ENCODE measurements at places on chromosomes 6 and 20. TPM values are rescaled to one million over a fixed set of nuclear protein-coding genes. Genes with fewer than 3 reads are reported as not detected.
A peak's percentile ranks its signal among the peaks of the same experiment; 100 is the strongest.

The MATN4 gene
- total RNA-seq: 0.11 TPM

DNA sequence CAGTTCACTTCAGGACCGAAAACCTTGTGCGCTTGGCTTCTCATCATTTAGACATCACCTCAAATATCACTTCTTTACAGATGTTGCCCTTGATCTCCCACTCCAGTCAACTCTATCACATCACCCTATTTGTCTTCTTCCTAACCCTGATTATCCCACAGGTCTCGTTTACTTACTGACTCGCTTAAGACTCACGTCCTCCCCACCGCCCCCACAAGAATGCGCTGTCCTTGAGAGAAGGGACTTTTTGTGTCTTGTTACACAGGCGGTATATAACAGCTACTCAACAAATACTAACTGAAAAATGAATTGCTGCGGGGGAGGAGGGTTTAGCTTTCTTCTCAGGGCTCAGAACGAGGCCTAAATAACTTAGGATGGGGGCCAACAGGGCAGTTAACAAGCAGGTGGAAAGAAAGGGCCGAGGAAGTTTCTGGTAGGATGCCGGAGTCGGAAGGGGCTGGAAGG is 527 bp downstream of the TOMM34 start:
- peak; percentile 84 for ATAC-seq

DNA sequence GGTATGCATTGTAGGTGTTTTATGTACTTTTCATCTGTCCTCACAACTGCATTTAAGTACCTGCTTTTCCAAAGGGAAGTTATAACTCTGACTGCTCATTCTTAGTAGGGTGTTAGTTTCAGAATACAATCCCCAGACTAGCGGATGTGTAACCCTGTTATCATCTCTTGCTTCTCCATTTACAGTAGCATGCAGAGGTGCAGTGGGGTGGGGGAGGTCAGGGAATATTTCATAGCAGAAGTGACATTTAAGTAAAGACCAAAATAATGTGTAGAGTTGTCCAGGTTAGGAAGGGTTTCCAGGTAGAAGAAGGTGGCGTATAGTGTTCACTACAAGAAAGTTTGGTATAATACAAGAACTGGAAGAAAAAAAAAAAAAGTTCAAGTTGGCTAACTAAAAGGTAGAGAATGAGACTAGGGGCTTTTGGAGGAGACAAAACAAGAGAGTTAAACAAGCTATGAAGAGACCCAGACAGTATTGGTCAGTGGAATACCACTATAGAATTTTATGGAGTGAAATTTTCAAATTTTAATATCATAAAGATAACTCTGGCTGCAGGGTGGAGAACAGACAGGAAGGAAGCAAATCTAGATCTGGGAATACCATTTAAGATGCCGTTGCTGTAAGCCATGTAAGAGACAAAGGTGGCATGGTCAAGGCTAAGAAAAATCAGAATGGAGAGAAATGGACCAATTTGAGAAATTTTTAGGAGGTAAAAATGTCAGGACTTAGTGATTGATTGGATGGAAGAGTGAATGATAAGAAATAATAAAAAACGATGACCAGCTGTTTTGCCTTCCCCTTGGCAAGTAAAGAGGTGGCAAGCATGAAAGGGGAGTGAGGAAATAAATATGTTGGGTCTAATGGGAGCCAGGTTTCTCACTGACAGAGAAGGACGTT is 2.2 kb upstream of the AHI1 start:
- no peak for ATAC-seq

The ZFP57 gene
- 2.6 TPM for total RNA-seq

DNA sequence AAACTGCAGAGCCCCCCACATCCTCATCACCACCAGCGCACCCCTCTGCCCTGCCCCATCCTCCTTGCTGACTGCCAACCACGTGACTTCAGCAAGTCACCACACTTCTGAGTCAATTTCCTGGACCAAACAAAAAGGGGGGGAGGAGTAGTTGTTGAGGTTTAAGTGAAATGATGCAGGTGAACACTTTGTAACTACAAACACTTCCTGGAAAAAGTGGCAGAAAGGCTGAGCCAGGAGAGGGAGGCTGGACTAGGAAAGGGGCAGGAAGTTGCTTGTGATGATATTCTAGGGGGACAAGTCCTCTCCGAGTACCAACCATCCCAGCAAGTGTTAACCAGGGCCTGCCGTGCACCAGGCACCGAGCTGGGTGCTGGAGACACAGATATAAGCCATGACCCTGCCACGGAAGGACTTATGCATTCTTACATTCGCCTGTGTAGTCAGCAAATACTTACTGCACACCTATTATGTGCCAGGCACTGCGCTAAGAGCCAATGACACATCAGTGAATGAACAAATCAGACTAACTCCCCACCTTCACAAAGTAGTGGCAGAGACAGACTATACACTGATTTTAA is 67.3 kb downstream of the PREX1 start:
- peak; percentile 89 for ATAC-seq

DNA sequence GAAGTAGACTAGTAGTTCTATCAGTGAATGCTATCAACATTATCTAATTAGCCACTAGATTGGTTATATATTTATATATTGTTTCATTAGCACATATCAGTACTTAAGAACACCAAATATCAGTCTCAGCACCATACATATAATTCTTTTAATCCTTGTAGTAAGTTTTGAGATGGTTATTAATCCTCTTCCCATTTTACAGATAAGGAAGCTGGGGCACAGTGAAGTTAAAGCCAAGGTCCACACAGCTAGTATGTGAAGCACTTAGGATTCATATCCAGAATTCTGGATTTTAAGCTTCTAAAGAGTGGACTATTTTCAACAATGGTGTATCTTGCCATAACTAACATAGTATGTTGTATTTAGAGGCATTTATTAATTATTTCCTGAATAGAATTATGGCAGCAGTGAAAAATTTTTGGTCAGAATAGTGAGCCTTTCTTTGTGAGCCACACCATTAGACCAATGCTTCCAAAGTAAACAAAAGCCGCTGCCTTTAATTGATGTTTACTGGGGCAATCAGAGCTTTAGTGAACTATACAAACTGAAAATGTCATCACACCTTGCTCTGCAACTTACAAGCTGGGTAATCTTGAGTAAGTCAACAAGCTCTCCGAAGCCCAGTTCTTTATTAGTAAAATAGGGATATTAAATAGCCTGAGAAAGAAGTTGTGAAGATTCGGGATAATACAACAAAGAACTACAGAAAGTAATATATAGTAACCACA is 41.9 kb upstream of the HBS1L start:
- ATAC-seq: no peak

GRCh38 chr6:119921491-119922010 is 572.0 kb upstream of the MAN1A1 start:
- no peak for ATAC-seq

- ATAC-seq: no peak
Observed at GRCh38 chr20:1933465-1933870, 38.3 kb downstream of the SIRPA start.

The MDN1 gene
- 54.0 TPM for total RNA-seq

The TFAP2D gene
- not detected for total RNA-seq

- no peak for ATAC-seq
Observed at GRCh38 chr6:1037430-1038202, 274.3 kb upstream of the FOXQ1 start.

DNA sequence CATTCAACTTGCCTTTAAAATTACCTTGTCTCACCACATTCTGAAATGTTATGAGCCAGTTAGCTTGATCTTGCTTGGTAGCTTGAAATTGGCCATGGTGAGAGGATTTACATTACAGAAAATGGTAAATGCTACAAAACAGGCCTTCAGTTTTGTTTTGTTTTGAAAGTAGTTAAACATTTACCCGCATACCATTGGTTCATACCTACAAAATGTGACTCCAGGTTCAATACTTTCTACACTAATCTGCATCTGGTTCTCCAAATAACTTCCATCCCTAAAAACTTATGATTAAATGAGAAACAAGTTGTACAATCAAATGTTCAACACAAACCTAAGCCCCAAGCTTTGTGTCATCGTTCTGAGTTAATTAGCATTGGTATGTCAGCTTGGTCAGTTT is 30.5 kb upstream of the MYBL2 start:
- no peak for ATAC-seq

DNA sequence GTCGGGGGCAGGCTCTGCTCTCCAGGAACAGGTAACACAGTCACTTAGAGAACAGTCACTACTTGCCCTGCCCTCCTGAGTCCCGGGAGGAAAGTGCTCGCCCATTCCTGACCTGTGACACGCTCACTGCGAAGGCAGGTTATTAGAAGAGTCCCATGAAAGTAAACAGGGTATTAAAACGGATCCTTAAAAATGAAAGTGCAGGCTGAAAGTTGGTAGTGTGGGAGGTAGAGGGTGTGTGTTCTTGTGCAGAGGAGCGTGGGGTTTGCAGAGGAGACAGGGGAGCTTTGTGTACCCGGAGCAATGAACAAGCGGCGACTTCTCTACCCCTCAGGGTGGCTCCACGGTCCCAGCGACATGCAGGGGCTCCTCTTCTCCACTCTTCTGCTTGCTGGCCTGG is at the start of gene CCN6:
Gene CCN6 (plus strand): TSS at position 104 of the 400 bp plus-strand sequence. CDS start 254 bp downstream, at position 358.
- ATAC-seq: no peak

DNA sequence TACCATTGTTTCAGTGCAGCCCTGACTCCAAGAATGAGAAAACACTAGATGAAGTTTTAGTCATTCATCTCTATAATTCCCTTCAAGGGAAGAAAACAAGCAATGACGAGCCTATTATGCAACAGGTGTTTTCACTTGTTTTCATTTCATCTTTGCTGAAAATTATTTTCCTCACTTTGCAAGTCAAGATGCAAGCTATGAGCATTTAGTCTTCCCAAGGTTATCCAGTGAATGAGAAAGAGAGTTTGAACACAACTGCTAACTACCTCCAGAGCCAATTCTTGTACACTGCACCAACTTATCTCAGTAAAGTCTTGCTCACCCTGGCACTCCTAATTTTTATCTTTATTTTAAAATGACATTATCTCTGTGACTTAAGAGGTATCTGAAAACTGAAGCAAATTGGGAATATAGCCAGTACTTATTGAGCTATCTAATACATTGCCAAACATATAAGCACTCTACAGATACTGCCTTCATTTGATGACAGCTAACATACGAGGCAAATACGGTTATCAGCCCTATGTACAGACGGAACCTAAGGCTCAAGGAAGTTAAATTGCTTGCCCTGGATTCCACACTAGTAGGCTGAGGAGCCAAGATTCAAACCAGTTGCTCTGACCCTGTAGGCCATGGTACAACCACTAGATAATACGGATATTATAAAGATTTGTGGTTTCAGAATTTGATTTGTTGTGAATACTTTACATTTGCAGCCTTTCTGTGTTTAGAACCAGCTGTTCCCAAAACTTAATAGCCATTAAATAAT is 36.8 kb downstream of the MOXD1 start:
- ATAC-seq: no peak

- no peak for ATAC-seq
Observed at GRCh38 chr6:158807515-158808441, 11.4 kb downstream of the EZR start.

DNA sequence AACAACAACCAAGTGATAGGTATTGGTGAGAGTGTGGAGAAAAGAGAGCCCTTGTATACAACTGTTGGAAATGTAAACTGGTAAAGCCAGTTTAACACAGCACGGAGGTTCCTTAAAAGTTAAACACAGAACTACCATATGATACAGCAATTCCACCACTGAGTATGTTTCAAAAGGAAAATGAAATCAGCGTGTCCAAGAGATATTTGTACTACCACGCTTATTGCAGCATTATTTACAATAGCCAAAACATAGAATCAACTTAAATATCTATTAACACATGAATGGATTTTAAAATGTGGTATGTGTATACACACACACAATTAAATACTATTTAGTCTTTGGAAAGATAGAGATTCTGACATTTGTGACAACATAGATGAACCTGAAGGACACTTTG is 1.1 kb downstream of the PTCHD4 start:
- no peak for ATAC-seq

DNA sequence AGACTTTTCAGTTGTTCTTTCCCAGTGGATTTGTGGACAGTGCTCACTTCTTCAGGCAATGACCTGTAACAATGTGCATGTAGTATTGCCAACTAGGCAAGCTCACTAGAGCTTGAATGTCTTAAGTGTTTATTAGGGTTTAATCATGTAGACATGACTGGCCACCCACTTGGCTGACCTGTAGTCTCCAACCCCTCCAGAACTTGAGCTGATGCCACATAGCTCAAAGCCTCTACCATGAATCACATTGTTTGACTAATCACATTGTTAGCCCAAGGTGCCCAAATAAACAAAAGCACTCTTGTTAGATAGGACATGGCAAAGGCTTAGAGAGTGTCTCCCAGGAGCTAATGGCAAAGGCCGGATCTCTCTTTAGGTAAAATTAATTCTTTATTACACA is 272.7 kb downstream of the GRIK2 start:
- ATAC-seq: no peak

- ATAC-seq: no peak
Observed at GRCh38 chr20:44800391-44801046, 9.8 kb downstream of the RIMS4 start.

DNA sequence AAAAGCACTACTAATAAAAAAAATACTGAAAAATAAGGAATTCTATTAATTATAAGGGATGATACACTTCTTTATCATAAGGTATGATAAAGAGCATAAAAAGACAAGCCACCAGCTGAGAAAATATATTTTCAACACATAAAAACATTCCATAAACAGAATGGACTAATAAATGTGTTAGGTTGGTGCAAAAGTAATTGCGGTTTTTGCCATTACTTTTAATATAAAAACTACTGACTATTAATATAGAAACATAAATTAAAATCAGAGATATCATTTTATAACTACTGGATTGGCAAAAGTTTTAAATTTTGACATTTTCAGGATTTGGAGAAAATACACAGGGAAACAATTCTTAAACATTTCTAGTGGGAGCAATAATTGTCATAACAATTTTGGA is 37.1 kb upstream of the FKBP1C start:
- no peak for ATAC-seq

DNA sequence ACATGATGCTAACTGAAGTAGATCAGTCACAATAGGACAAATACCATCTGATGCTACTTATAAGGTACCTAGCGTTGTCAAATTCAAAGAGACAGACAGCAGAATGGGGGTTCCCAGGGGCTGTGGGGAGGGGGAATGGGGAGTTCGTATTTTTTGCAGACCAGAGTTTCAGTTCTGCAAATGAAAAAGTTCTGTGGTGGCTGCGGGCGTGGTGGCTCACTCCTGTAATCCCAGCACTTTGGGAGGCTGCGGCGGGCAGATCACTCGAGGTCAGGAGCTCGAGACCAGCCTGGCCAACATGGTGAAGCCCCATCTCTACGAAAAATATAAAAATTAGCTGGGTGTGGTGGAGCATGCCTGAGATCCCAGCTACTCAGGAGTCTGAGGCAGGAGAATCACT is 68.1 kb downstream of the SLC22A23 start:
- no peak for ATAC-seq
